B cell (primary cell): ENCODE measurements at places on chromosomes 13 and 19. TPM values are rescaled to one million over a fixed set of nuclear protein-coding genes. Genes with fewer than 3 reads are reported as not detected.

GRCh38 chr19:45363861-45364459 is 6.4 kb downstream of the ERCC2 start:
- no peak for DNase-seq

DNA sequence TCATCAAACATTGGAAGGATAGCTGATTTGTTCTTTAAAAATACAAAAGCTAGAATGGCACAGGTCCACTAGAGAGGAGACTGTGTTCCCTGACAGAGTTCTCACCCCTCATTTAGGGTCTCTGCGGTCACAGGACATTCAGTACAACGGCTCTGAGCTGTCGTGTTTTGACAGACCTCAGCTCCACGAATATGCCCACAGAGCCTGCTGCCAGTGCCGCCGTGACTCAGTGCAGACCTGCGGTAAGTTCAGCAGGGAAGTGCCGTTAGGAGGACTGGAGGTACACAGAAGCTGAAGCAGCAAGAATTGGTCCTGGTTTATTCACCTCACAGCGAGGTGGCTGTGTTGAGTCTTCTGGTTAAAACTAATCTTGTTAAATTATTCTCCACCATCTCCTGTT is 90.0 kb downstream of the TNFRSF19 start:
- DNase-seq: no peak

GRCh38 chr13:77751513-77752456 is 54.3 kb downstream of the SLAIN1 start:
- DNase-seq: peak; percentile 65

DNA sequence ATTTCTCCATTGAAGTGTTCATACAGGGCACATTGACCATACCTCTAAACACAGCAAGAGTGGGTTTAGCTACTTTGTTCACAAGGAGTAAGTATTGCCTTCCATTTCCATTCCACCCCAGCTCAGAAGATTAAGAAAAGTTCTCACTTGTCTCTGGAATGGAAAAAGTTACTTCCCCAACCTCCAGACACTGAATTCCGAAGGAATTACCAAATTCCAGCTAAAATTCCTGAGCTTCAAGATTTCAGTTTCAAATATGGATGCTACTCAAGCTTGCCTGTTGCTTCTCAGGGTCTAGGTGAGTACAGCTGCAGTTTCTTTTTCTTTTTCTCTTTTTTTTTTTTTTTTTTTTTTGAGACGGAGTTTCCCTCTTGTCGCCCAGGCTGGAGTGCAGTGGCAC is 33.6 kb downstream of the TEX26 start:
- DNase-seq: no peak

DNA sequence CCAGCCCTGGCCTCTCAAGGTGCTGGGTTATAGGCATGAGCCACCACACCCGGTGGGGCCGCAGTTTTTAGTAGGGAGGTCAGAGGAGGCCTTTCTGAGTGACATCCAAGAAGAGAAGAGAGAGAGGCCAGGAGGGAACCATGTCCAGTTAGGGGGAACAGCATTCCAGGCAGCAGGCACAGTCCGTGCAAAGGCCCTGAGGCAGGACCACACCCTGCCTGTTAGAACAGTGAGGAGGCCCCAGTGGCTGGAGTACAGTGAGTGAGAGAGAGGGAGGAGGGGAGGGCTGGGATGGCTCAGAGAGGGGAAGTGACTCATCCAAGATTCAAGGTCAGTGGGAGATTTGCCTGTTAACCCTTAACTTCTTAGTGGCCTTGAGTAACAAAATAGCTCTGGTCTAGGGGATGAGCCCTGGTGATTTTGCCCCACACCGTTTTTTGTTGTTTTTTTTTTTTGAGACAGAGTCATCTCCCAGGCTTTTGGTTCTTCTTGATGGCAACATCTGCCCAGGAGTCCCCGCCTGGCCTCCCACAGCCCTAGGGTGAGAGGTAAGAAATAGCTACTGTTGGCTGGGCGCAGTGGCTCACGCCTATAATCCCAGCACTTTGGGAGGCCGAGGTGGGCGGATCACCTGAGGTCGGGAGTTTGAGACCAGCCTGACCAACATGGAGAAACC is 2.7 kb upstream of the PLIN3 start:
- DNase-seq: no peak

Gene B3GNT3
- total RNA-seq: not detected in 2 replicates

DNA sequence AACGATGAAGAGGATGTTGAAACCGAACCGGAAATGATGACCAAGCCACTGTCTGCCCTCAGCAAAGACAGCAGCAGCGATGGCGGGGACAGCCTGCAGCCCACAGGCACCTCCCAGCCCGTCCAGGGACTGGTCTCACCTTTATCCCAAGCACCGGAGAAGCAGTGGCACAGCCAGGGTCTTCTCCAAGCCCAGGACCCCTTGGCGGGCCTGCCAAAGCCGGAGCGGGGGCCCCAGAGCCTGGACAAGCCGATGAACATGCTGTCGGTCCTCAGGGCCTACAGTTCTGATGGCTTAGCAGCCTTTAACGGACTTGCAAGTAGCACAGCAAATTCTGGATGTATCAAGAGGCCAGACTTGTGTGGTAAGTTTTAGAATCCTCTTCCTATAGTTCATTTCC is 177.0 kb downstream of the ZNF536 start:
- DNase-seq: no peak

- no peak for DNase-seq
Observed at GRCh38 chr19:1073063-1073955, 6.3 kb downstream of the ARHGAP45 start.

Gene ZNF835
- total RNA-seq: 7.0 and 10.1 TPM in 2 replicates

Gene F10
- total RNA-seq: not detected in 2 replicates

GRCh38 chr19:48638831-48639381 is 1.7 kb upstream of the DBP start:
- peak; percentile 64 for DNase-seq

DNA sequence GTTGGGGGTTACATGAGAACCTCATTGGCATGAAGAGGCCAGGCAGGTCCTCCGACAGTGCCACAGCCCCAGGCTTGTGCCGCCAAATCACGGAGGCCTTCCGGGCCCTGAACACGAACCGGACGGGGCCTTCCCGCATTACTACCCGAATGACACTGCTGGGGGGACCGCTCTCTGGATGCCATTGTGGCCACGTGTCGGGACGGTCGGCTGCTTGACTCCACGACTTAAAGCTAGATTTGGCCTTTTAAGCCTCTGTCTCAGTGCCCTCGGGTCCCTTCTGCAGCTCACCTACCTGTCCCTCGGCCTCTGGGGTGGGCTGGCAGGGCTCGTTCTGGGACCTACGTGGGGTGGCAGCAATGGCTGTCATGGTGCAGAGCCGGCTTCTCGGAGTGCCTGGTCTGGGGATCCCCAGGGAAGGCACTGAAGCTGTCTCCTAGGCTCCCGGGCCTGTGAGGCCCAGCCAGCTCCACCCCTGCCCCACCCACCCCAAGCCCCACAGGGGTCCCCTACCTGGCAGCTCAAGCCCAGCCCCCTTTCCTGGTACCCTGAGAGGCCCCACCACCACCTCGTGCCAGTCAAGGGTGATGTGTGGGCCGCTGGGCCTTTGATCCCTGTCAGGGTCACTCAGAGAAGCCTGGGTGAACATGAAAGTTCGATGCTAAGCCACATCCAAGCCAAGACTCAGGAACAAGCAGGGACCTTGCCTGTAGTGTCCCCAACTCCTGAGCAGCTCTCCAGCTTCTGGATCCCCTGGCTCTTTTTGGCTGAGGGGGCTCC is 245.8 kb upstream of the SGCG start:
- DNase-seq: no peak

DNA sequence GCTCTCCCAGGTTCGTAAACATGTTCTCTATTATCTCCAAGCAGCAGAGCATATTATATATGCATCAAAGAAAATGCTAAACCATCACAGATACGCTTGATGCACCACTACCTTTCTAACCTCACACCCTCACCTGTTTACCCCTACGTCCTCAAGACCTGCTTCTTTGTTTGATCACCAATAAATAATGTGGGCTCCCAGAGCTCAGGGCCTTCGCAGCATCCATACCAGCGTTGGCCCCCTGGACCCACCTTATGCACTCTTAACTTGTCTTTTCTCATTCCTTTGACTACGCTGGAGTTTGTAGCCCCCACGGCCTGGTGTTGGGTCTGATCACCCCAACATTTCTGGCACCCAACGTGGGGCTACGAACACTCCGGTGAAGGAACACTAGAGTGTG is 10.0 kb upstream of the ZNF443 start:
- DNase-seq: no peak

Gene SHISA7
- total RNA-seq: not detected in 2 replicates

DNA sequence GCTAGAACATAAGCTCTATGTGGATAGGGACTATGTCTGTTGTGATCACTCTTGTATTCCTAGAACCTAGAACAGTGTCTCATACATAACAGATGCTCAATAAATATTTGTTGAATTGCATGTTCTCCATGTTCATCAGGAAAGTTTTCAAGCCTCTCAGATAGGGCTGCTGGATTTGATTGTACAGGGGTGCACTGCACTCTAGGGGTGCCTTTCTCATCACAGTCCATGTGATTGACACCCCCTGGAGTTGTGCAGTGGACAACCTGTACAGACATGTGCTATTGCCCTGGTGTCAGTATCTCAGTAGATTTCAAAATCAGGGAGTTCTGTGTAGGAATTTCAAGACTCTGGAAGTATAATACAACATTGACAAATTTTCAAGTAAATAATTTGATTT is 58.9 kb downstream of the MBNL2 start:
- DNase-seq: no peak

GRCh38 chr19:18274219-18274780 is at the start of gene IQCN:
Gene IQCN, minus strand, starts transcription at chr19:18274452. Its CDS starts 4,974 bp downstream, at chr19:18269478.
- peak; percentile 72 for DNase-seq

Gene RRAS
- 5.6 and 6.3 TPM in 2 replicates for total RNA-seq

Gene ZNF468
- 35.3 and 37.7 TPM in 2 replicates for total RNA-seq

Gene KLK4
- 0.52 and 1.00 TPM in 2 replicates for total RNA-seq

- DNase-seq: peak; percentile 56
Observed at GRCh38 chr13:21675095-21675991, 4.5 kb downstream of the FGF9 start.

DNA sequence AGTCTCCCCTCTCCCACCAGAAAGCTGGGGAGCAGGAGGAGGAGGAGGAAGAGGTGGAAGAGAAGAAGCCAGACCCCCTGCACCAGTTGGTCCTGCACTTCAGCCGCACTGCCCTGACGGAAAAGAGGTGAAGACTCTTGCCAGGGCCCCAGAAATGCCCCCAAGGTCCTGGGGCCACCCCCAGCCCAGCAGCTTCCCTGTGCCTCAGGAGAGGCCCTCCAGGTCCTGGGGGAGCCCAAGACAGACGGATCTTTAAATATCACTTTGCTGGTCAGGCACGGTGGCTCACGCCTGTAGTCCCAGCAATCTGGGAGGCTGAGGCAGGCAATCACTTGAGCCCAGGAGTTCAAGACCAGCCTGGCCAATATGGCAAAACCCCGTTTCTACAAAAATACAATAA is 88.8 kb downstream of the MAP4K1 start:
- no peak for DNase-seq

GRCh38 chr13:25379011-25379410 is 7.2 kb downstream of the ATP8A2 start:
- no peak for DNase-seq

DNA sequence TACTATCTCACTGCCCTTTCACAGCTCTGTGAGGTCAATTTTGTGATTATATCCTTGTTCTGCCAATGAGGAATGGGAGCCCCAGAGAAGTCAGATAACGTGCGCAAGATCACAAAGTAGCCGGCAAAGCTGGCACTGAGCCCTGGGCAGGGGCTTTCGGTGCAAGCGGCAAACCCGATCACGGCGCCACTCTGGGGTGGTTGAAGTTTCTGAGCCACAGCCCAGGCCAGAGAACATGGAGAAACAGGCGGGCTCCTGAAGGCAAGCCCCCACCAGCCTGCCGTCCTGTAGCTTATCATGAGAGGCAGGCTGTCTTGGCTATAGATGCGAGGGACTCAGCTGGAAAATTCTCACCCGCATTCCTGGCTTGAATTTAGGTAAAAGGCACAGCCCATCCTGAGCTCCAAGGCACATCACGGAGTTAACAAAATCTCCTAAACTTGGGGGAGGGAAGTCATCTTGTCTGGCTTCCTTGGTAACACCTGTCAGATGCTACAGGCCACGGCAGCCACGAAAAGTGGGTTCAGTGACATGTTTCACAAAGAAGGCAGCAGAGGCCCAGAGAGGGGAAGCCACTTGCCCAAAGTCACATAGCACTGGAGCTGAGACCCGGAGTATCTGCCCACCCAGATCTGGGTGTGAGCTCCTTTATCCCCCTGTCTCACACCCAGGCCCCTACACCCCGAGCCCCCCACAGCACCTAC is 12.5 kb downstream of the TNNT1 start:
- DNase-seq: no peak

- DNase-seq: no peak
Observed at GRCh38 chr13:41970022-41970421, 9.1 kb upstream of the VWA8 start.
